ENCODE measurements at places on chromosomes 2 and 18.

- DNase-seq, result no peak
Measured at GRCh38 chr2:117557626-117558025, 256.9 kb upstream of the DDX18 start.

- no peak for DNase-seq
Measured at GRCh38 chr18:76619261-76619620, 124.2 kb upstream of the ZNF516 start.

GRCh38 chr2:3188405-3188946 lies 189.1 kb downstream of the EIPR1 start:
- no peak for DNase-seq

- no peak for DNase-seq
Measured at GRCh38 chr2:120564213-120565094, 171.2 kb upstream of the GLI2 start.

- no peak for DNase-seq
Measured at GRCh38 chr2:44139741-44140140, 28.9 kb upstream of the PPM1B start.

GRCh38 chr2:2060431-2060830 lies 270.6 kb downstream of the MYT1L start:
- DNase-seq, result no peak

DNA sequence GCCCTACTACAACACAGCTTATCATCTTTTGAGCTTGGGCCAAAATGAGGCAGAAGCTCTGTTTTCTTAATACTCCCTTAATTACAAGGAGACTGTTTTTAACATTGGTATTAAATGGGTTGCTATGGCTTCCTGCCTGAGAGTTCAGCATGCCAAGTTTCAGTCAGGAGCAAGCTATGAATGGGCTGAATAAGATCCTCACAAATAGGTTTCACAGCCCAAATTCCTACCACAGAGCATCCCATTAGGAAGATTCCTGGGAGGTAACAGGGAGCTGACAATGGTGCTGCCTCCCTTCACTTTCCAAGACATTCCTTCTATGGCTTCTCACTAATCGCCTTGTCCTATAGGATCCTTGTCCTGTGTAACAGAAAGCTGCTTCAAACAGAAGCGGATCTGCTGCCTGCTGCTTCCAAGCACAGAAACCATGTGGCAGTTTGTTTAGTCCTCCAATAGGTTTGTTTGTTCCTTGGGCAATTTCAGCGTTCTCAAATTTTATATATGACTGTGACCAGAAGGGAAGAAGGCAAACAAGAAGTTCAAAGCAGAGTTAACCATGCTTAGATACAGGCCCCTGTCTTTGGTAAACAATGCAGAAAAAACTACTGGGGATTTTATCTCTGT lies 70.9 kb downstream of the NCKAP5 start:
- DNase-seq, result no peak

DNA sequence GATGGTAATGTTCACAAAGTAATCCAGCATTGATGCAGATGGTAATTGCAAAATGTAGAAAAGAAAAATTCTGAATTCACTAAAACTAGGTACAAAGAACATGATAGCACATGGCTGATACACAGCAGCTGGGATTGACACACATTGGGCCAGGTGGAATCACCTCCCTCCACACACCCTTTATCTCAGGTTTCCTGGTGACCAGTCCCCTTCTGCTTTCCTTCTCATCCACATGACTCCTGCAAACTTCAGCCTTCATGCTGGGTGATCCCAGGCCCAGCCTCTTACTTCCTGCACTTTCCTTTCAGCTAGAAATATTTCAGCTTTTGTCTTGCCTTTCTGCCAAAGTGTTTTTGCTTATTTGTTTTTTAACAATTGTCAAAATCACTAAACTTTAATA lies 246.9 kb downstream of the LNPK start:
- DNase-seq, result no peak

DNA sequence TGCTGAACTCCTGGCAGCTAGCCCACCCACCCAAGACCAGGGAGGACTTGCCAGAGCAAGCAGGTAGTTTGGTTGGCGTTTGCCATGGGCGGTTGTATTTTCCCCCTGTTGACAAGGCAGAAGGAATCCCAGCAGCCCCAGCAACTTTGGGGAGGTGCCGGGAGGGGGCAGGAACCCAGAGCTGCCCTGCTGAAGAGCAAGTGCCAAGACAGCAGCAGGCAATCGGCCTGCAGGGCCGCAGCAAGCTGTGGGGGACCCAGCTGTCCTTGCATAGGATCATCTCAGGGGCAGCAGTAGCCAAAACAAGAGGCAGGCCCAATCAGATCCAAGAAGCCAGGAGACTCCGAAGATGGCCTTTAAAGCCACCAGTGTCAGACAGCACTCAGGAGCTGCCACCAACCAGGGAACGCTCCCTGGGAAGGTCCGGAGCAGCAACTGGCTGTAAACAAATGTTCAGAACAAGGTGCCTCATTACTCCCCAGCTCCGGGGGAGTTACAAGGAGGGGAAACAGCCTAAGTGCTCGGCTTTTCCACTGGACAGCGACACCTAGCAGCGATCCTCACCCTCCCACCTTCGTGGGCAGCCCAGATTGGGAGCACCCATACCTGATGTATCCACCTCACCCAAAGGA lies 2.1 kb downstream of the ST8SIA5 start:
- peak; percentile 29 for DNase-seq

DNA sequence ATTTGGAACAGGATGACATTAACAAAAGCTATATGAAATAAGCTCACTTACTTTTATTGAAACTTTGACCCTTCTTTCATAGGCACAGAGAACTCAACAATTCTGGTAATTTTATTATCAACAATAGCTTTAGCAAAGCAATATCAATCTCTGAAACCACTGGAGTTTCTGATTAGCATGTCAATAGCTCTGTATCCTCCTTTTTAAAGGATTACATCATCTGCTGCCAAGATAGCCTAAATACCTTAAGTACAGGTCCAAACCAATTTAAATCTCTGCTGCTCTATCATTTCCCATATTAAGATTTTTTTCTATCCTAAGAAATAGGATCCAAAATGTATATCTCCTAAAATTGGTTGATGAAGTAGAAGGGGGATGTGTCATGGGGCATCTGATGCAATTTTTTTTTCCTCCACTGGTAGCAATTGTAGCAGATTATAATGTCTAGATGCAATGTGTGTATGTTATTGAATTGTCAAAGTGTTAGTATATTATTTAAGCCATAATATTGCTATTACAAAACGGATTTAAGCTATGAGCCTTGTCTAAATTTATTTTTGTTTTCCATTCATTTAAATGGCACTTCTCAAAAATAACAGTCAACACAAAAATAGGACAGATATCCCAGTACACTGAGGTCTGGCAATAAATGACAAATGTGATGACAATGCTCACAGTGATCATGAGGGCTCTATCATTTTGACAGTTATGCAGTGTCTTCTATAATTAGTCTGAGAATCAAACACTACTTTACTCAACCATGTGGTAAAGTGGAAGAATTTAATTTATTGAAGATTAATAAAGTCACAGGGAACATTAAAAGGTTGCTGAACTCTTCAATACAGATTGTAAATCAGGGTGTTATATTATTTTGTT lies 328.4 kb downstream of the CDH7 start:
- DNase-seq, result no peak

- no peak for DNase-seq
Measured at GRCh38 chr2:140383781-140384180, 1603.6 kb upstream of the NXPH2 start.
